ENCODE measurements at places on chromosomes 5 and 9.

GRCh38 chr5:31007672-31008071 lies 185.8 kb upstream of the CDH6 start:
- DNase-seq = no peak

DNA sequence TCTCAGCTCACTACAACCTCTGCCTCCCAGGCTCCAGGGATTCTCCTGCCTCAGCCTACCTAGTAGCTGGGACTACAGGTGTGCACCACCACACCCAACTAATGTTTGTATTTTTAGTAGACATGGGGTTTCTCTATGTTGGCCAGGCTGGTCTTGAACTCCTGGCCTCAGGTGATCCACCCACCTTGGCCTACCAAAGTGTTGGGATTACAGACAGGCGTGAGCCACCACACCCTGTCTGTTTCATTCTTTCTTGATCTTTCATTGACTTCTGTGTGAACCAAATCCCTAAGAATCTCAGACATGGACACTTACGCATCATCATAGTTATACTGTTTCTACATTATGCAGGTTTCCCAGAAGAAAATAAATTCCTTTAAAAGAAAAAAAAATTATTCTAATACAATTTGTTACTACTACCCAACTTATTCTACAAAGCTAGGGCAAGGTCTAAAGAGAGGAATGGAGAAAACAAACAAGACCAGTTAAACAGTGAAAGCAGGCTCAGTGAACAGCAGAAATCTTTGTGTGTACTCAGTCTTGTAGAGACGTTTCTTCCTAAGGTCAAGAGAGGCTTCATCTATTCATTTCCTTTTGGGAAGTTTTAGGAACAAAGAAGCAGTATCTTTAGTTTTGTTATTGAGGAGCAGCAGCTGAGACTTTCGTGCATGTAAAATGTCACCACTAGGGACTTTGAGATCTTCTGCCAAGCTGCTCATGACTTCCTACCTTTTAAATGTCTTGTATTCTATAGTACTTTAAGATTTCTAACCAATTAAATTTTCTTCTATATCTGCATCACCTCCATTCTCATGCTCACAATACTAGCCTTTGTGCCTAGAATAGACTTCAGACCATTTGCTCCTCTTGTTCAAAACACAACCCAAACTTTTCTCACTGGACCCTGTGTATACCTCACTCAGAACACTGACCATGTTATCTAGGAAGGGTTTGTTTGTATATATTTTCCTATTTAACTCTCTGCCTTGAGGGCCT lies 5.6 kb upstream of the HMGCR start:
- DNase-seq = no peak

DNA sequence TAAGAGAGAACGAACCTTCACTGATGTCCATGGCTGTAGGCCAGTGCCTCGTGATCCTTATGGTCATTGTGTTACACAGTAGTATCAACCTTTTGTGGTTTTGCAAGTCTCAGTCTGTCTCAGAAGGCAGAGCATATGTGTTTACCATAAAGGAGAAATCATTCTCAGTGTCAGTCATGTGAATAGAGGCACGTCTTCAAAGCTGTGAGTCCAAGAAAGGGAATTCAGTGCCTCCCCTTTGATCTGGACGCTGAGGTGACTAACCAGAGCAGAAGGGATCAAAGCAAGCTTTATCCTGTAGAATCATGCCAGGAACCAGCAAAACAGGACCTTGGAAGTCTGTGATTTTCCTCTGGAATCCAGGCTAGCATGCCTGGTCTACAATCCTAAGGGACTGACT lies 433.9 kb downstream of the DNAH5 start:
- no peak for DNase-seq

DNA sequence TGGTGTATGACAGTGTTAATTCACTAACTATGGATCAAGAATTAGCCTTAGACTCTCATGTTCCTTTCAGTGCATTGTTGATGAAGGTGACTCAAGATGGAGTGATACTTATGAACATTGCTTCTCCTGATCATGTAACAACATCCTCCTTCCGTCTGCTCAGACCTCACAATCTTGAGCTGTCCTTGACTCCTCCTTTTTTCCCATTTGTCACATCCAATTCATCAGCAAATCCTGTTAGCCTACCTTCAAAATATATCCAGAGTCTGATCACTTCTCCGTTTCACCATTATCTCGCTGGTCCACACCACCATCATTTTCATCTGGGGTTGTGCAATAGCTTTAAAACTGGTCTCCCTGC lies 9.2 kb upstream of the SEMA6A start:
- DNase-seq = no peak

GRCh38 chr5:151078490-151079262 lies 2.2 kb downstream of the TNIP1 start:
- peak; percentile 54 for DNase-seq

- no peak for DNase-seq
These were observed 29.8 kb upstream of the TMEM161B start for GRCh38 chr5:88298425-88298824.

GRCh38 chr5:37189355-37189754 lies 59.8 kb downstream of the CPLANE1 start:
- DNase-seq = no peak

GRCh38 chr5:142871363-142872193 lies 101.4 kb downstream of the ARHGAP26 start:
- DNase-seq = no peak

GRCh38 chr5:109694451-109694891 lies 4.7 kb downstream of the MAN2A1 start:
- no peak for DNase-seq

DNA sequence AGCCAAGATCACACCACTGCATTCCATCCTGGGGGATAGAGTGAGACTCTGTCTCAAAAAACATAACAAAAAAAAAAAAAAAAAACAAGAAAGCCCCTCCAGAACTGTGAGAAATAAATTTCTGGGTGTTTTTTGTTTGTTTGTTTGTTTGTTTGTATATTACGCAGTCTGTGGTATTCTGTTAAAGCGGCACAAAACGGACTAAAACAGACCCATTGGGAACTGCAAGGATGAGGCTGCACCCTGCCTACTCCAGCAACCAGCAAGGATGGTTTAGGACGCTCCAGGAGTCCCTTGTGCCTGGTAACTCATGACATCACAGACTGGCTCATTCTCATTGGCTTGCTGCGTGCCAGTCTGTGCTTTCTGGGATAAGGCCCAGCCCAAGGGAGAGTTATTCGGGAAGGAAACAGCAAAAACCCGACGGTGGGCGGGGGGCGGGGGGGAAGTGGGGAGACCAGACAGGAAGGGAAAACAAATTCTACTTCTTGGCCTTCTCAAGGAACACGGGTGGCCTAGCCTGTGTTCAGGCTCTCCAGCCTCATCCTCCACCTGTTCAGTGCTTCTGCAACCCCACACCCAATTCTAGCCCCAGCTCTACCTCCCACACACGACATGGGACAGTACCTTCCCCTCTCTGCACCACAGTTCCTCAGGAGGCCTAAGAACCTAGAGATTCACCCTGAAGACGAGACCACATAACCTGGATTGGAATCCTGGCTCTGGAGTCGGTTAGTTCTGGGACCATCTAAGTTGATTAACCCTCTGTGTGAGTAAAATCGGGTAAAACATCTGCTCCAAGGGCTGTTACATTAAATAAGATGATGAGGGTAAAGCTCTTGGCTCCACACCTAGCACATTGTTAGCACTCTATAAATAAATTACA lies 2.8 kb downstream of the CD74 start:
- DNase-seq = no peak

DNA sequence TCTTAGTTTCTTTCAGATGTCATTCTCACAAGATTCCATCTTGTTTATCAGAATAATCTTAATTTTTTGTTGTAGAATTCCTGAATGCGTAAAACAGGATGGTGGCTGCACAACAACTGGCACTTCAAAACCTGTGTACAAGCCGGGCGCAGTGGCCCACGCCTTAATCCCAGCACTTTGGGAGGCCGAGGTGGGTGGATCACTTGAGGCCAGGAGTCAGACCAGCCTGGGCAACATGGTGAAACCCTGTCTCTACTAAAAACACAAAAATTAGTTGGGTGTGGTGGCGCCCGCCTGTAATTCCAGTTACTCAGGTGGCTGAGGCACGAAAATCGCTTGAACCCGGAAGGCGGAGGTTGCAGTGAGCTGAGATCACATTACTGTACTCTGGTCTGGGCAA lies 10.5 kb upstream of the CCNB1 start:
- no peak for DNase-seq

GRCh38 chr5:143932584-143932983 lies 120.6 kb downstream of the HMHB1 start:
- DNase-seq = no peak

DNA sequence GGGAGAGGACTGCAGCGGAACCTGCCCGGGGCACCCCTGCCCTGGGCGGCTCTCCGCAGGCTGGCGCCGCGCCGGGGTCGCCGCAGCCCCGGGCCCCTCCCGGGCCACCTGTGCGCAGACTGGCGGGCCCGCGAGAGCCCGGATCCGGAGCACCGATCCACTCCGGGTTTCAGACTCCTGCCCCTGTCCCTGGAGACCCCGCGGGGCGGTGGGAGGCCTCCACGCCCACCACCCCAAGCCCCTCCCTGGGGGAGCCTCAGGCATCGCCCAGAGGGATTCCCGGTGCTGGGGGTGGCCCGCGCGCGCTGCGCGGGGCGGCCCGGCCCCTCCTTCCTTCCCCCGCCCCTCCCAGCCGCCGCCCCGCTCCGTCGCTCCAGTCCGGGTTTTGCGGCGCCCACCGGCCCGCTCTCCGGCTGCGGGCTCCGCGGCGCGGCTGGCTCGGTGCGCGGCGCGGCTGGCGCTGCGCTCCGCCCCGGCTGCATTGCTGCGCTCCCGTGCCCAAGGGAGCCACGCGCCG lies at the start of gene UNC5A:
Gene UNC5A (plus strand): TSS at position 479 of the 517 bp plus-strand sequence. CDS start 192 bp downstream, outside the sequence.
- DNase-seq = no peak

DNA sequence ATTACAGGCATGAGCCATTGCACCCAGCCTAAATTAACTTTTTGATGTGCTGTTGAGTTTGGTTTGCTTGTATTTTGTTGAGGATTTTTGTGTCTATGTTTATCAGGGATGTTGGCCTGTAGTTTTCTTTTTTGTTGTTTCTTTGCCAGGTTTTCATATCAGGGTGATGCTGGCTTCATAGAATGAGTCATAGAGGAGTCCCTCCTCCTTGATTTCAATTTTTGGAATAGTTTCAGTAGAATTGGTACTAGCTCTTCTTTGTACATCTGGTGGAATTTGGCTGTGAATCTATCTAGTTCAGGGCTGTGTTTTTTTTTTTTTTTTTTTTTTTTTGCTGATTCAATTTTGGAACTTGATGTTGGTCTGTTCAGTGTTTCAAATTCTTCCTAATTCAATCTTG lies 1164.3 kb upstream of the DMAC1 start:
- DNase-seq = no peak

DNA sequence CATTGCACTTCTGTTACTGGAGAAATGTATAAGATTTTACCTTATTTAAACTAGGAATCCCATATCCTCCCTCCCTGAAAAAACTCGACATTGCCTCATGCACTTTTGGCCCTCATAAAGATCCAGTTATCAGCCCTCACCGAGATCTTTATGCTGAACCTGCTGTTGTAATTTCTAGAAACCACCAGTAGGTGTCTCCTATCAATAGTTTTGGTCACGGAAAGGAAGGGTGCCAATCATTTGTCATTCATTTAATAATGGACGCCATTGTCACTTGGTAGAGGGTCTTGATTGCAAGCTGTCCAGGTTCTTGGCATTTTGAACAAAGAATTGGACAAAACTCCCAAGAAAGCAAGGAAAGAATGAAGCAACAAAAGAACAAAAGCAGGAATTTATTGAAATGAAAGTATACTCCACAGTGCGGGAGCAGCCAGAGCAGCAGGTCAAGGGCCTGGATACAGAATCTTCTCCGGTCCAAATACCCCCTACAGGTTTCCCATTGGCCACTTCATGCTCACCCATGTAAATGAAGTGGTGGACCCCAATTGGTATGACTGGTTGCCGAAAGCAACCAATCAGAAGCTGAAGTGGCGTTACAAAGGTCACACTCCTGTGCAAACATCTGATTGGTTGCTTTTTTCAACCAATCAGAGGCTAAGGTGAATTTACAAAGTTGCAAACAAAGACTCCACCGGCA lies 524.3 kb downstream of the PSAT1 start:
- no peak for DNase-seq

DNA sequence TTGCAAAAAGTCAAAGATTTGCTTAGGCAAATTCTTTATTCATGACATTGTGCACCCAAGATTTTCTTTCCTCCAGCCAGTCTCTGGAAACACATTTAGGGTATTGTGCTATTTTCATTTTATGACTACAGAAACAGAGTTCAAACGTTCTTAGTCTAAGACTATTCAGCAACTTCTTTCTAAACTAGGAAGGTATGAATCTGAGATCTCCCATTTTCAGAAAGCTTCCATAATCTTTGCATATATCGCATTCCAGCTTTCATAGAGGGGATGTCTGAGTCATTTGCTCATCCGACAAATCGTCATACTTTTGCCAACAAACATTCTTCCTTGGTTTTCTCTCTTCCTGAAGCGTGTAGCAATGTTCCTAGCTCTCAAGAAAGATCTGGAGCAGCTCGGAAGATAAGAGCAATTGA lies 1.6 kb upstream of the PAPPA start:
- no peak for DNase-seq

Measured in activated CD8-positive, alpha-beta memory T cell treated with anti-CD3 and anti-CD28 coated beads for 48 hours (primary cell).